HS-5 (cell line): ENCODE measurements at places on chromosomes 6 and 20.

- DNase-seq = no peak
Measured at GRCh38 chr6:12001004-12001705, 11.0 kb upstream of the HIVEP1 start.

- DNase-seq = peak; percentile 64
Measured at GRCh38 chr6:80605165-80605989, 498.9 kb downstream of the BCKDHB start.

DNA sequence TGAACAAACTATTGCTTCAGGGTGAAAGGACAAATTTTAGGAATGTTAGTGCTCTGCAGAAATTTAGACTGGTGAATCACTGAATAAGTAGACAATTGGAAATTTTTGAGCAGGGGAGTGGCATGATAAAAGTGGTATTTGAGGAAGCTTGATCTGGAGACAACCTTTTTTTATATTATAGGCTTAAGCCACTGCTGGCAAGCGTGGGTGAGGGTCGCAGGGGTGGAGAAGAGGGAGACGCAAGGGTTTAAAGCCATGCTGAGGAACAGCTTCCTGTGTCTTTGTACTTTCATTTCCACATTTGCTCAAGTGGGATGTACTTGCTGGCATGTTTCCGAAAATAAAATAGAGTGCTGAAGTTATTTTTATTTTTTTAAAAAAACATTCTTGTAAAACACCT, 23.7 kb downstream of the NCOA7 start:
- no peak for DNase-seq

DNA sequence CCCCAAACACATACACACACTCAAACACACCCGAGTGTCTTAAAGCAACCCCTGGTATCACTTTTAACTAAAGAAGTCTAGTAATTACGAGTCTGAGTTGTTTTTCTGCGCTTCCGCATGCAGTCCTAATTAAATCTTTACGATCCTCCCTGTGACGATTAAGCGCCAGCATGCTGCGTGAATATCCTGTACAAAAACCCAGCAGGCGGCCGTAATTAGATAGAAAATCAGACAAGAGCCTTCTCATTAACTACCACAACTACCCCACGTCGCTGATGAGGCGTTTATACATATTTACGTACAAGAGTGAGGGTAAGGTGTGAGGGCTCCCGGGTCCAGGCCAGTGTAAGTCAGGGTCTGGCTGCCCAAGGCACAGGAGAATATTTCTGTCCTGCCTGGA, 8.1 kb downstream of the TFAP2B start:
- no peak for DNase-seq

GRCh38 chr6:31874084-31874670, 4.6 kb downstream of the SLC44A4 start:
- no peak for DNase-seq

GRCh38 chr6:120303527-120303926, 954.0 kb upstream of the MAN1A1 start:
- no peak for DNase-seq
